ENCODE measurements at places on chromosomes 11 and 22.

DNA sequence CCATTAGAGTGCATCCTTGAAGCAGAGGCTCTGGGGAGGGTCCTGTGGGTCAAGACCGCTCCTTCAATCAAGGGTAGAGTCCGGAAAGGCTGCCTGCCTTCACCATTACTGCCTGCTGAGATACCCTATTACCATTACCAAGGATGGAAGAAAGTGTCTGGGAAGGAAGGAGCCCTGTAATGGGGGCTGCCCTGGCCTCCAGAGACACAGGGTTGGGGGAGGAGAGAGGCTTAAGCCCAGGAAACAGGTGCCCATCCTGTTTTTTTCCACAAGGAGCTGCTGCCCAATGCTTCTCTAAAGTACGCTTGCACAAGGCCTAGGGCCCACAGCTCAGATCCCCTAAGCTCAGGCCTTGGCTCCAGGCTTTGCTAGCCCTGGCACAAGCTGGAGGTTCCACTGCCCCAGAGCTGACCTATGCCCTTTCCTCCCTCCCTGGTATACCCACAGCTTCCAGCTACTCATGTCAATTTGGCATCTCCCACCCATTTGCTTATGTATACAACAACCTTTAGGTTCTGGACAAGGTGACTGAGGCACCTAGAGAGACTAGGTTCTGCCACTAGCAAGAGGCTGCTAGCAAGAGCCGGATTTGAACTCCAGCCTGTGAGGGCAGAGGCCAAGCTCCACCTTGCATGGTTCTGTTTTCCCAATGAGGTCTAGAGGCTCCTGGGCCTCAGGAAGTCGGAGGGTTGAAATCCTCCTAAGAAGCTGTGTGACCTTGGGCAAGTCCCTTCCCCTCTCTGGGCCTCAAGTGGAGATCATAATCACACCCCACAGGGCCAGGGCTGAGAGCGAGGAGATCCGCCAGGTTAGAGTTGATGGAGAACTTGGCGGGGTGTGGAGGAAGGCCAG, 1.5 kb upstream of the PLCB3 start:
- DNase-seq, result no peak

DNA sequence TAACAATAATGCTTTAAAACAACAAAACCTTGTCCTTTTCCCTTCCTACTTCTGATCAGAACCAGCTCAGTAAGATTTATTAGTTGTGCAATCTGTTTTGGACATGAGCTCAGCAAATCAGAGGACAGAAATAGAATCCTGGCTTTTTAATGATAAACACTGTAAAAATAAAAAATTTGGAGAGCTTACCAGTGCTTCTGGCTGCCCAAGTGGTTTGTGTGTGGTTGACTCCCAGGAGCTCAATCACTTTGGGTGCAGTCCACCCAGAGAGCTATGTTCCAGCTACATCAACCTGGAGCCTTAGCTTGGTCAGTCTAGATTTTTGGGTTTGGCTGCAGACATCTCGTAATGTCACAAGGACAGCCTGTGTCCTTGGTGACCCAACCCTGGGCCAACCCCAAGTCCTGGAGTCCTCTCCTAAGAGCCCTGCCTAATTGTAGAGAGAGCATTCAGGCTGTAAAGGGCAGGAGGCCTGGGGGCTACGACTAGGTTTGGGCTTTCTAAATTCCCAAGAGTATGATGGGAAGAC, 28.5 kb downstream of the CD44 start:
- DNase-seq, result no peak

- DNase-seq, result no peak
These were observed 28.5 kb upstream of the PGR start for GRCh38 chr11:101158119-101158518.

GRCh38 chr11:64786308-64786707, 8.0 kb upstream of the SF1 start:
- no peak for DNase-seq

- no peak for DNase-seq
These were observed 77.0 kb downstream of the MICAL2 start for GRCh38 chr11:12187399-12187798.

GRCh38 chr11:9538548-9538947, 34.9 kb upstream of the WEE1 start:
- DNase-seq, result no peak

DNA sequence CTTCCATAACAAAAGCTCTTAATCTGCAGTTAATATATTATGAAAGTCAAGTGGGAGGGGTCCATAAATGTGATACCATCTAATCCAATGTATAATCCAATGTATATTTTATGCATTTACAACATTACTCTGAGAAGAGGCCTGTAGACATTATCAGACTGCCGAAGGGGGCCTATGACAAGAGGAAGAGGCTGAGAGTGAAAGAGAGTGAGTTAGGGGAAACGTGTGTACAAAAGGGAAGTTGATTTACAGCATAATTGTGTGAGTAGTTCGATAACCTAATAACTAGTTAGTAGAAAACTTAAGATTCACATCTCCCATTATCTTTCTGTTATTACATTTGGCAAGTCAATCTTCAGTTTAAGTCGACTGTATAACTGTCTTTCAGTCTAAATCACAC, 86.6 kb downstream of the DDX10 start:
- no peak for DNase-seq

GRCh38 chr11:128942817-128943427, at the start of gene TP53AIP1:
TSS of gene TP53AIP1 (minus strand) at chr11:128942871. CDS start at chr11:128937818, 5,053 bp downstream.
- DNase-seq, result no peak
